Non-pigmented ciliary epithelial cell (primary cell): ENCODE measurements at places on chromosomes 6 and 20.

GRCh38 chr6:156938143-156938542 is 161.0 kb downstream of the ARID1B start:
- no peak for DNase-seq

DNA sequence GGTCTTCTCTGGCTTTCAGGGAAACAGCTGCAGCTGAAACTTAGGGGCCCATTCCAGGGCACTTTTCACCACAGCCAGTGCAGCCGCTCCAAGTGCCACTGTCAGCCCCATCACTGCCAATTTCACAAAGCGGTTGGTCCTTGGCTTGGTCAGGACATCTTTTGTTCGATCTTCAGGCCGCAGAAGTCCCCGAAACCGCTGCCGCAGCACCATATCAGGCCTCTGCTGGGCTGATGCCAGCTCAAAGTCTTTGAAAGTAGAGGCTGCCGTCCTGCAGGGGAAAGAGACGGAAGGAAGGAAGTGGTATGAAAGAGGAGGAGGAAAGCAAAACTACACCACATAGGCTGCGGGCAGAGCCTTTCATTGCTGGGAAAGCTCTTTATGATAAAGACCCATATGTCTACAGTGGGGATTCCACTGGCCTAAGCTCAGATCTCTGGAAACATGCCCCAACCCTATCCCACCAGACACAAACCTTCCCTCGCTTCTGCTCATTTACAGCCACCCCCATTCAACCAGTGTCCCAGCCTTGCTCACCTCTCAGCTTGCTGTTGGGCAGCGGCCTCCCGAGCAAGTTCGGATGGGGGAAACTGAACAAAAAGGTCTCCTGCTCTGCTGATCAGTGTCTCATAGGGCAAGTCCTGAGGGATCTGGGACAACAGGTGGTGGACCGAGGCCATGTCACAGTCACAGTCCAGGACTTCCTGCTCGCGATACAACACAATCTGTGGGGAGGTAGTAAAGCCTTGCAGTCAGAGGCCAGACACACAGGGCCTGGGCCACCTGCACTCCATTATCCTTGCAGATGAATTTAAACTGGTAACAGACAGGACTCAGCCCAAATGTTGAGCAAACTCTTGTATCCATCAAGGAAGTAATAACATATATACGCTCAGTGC is 23.5 kb downstream of the TBC1D20 start:
- no peak for DNase-seq

- no peak for DNase-seq
Measured at GRCh38 chr6:96814625-96815024, 22.7 kb downstream of the GPR63 start.

DNA sequence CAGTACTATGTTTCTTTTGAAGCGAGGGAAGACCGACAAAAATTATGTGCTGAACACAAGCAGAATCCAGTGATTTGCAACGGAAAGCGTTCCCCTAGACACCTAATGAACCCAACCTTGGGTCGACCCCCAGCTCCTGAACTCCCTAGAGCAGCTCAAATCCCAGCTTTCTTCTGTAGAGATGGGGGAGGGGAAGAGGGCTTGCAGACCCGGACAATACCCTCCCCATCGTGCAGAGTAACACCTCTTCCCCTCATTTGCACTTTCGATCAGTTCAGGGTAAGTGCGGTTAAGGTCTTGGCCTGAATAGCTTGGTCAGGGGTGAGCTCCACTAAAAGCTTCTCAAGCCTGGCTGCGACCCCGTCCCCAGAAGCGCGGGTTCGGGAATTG is 404 bp downstream of the CEP162 start:
- DNase-seq, result no peak

DNA sequence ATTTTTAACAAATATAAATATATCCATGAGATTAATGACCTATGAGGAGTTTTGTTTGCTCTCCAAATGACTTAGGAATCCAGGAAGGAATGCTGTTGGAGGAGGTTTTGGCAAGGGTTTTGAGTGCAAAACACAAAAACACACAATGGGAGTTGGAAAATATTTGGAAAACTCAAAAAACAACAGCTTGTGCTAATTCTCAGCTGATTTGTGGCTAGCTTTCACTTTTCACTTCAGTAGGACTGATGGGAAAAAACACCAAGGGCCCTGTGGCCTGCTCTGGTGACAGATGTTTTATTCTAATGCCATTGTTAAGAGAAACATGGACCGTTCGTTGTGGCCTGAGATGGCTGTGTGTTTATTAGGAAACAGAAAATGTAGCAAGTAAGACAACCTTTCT is 113.9 kb downstream of the ALDH8A1 start:
- DNase-seq, result no peak

DNA sequence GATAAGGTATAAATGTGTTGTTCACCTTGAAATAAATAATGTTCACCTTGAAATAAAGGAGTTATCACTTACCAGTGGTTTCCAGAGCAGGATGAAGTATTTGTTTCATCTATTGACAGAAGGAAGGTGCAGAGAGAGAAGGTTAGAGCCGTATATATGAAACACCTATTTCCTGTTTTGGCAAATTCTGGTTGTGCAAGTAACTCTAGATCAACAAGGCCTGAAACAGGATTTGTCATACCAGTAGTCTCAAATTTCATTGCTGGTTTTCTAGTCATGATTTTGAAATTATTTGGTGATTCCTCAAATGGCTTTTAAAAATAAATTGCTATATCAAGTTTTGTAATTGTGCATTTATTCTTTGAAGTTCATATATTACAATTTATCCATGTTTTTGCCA is at the start of gene CRISP3:
Gene CRISP3 (minus strand): TSS at position 130 of the 400 bp plus-strand sequence. CDS start 21 bp downstream, at position 109.
- no peak for DNase-seq

GRCh38 chr6:142784344-142784743 is 160.6 kb downstream of the HIVEP2 start:
- DNase-seq, result no peak

- DNase-seq, result no peak
Measured at GRCh38 chr6:52704060-52704459, 33.1 kb downstream of the TMEM14A start.

DNA sequence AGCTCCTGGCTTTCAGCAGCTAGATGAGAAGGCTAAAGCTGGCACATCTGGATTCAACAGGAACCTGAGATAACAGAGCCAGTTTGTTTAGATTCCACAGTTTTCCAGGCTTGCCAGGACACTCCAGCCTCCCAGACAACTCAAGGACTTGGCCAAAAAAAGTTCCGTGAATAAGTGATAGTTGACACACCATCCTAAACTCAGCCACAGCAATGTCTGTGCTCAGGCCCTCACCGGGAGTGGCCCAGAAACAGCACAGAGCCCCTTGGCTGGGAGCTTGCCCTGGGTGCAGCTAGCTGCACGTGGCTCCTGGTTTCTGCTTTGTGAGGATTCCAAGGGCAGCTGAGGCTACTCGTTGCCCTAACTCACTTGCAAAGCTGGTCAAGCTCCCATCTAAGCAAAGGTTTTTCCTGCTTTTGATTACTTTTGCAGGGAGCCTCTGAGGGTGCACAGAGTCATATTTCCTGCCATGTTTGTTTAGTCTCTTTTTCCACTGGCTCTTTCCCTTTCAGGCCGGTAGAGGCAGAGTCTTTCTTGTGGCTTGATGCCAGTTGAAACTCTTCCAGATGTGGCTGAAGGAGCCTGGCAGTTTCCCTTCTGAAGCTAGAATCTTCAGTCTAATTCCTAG is 118.3 kb upstream of the ECI2 start:
- DNase-seq, result no peak

DNA sequence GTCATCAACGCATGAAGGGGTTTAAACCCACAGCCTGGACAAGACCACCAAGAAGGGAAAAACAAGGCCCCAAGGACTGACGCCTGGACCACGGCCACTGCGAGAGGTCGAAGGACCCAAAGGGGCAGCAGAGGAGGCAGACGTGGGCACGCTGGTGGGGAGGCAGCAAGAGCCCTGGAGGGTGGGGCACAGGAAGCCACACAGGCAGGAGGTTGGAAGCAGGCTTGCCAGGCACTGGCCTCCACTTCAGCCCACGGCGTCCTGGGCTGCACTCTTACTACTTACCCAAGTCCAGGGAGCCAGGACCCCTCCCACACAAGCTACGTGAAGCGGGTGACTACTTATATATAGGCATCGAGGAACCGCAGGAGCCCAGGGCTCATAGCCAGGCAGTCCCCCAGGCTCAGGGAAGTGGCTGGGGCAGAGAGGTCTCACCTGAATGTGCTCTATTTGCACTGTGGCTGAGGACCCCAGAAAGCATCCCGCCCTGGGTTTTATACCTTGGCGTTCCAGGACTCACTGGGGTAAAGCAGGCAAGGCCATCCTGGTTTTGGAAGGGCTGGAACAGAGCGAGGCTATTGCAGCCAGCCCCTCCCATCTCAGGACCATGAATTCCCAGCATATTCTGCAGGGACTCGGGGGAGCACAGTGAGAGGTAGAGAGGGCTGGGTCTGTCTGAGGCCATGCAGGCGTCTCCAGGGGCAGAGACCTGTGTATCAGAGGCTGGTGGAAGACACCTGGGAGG is 113.8 kb upstream of the AFDN start:
- DNase-seq, result no peak

DNA sequence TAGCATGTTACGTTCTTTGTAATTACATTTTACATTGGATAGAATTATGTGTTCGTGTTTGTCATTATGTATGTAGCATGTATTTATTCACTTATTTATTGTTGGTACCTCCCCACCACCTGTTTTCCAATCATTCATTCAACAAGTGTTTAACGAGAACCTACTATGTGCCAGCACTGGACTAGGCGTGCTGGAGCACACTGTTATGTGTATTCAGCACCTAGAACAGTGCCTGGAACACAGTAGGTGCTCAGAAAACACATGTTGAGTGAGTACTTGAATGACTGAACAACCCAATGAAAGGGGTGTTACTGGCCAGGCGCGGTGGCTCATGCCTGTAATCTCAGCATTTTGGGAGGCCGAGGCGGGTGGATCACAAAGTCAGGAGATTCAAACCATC is 11.3 kb downstream of the ETV7 start:
- DNase-seq, result no peak

DNA sequence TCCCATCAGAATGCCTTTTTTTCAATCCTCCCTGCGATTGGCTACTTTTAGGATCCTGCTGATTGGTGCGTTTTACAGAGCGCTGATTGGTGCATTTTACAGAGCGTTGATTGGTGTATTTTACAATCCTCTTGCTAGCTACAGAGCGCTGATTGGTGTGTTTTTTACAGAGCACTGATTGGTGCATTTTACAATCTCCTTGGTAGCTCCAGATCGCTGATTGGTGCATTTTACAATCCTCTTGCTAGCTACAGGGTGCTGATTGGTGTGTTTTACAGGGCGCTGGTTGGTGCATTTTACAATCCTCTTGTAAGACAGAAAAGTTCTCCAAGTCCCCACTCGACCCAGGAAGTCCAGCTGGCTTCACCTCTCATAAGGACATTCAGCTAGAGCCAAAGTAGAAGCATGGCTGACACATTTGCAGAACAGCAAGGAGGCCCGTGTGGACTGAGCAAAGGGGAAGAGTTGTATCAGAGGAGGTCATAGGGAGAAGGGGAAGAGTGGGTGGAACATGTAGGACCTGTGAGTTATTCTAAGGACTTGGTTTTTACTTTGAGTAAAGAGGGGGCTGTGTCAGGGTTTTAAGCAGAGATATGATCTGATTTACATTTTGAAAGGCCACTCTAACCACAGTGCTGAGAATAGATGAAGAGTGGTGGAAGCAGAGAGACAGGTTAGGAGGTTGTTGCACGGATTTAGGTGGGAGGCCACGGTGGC is 2.6 kb downstream of the ALDH5A1 start:
- DNase-seq, result no peak

GRCh38 chr6:44721954-44722578 is 334.6 kb downstream of the CDC5L start:
- no peak for DNase-seq

GRCh38 chr6:705047-705446 is 12.1 kb upstream of the EXOC2 start:
- no peak for DNase-seq

DNA sequence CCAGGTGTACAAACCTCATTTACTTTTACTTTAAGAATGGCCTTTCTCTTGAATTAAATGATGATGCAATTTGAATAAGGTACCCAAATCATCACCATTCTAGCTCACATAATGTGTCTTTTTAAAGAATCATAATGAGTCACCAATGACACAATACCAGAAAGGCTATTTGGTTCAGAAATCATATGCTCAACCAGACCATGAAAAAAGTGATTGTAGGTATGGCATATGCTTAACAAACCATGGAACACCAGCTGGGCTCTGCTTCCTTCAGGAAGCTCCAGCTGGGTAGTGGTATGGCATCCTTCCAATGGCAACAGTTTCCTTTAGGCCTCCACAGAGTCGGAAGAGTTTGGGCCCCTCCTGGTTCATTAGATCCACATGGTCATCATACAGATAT is 128.2 kb downstream of the FRK start:
- peak; percentile 88 for DNase-seq
